ENCODE measurements at places on chromosomes 3 and 15.

DNA sequence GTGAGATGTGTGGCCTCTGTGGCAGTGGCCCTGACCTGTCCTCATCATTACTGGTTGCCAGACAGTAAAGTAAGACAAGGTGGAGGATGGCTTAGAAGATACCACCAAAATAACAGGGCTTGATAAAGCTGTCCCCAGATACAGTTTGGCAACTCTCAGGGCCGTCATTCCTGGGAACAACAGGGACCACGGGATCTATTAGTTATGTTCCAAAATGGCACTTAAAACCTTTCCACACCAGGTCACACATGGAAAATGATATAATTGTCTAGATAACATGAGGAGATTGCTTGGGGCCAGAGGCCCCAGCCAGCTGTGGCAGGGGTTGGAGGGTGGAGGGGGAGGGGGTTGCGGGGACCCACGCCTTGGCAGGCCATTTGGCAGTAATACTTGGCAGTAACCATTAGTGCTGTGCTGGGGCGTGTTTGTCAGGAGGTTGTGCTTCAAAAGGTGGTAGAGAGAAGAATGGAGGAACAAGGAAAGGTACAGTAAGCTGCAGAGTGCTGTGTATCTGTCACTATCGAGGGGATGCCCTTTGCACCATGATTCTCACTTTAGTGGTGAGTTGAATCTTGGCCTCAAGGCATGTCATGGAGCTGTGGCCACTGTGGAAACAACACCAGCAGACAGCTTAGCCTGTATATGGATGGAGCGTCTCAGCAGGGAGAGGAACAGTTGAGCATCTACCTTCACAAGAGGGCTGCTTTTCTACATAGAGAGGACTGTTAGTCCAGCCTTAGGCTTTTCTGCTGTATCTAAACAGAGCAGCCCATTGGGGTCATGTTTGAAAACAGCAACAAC is 14.0 kb downstream of the PLCL2 start:
- DNase-seq = no peak

GRCh38 chr3:64088408-64089205 is 65.3 kb upstream of the PSMD6 start:
- DNase-seq = no peak

- no peak for DNase-seq
These were observed 292.0 kb upstream of the NECTIN3 start for GRCh38 chr3:110779581-110779980.

DNA sequence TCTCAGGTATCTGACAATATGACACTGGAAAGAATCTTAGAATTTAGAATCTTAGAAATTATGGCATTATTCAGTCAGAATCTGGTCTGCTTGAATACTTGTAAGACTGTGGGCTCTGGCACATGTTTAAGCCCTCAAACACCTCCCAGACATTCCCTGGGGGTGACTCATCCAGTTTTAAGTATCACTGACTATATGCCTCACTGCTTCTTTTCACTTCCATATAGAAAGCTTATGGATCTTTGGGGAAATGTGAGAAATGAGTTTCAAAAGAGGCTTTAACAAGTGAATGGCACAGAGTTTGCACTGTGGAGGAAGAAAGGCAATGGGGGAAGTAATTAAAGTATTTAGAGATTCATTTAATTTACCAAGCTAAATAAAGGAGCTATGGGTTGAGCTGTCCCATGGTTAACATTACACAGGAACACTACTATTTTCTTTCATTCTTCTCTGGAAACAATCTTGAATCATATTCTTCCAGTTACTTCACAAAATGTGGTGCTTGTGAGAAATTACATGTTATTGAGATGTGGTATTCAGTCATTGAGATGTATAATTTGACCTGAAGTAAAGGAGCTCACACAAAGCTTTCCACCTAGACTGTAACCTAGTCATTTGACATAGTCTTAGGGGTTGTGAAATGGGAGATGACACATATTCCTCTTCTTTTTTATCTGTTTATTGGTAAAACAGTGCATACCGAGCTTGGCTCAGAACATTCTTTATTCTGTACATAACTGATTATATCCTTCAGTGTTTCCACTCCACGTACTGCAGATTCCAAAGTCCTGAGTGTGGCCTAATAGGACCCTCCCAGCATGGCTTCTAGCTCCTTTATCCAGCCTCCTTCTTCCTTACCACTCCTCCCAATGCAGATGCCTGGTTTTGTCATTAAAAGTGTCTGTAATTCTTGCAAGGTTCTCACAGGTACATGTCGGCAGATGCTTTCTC is 544.6 kb upstream of the NECTIN3 start:
- no peak for DNase-seq

- no peak for DNase-seq
These were observed 75.6 kb downstream of the LINGO1 start for GRCh38 chr15:77557144-77557543.

GRCh38 chr3:173825730-173826129 is 428.2 kb downstream of the NLGN1 start:
- DNase-seq = no peak

- no peak for DNase-seq
These were observed 101.2 kb downstream of the CHST2 start for GRCh38 chr3:143220741-143221140.

GRCh38 chr3:160678292-160678842 is 1.4 kb downstream of the ARL14 start:
- DNase-seq = no peak

GRCh38 chr15:31293655-31294054 is 33.0 kb upstream of the KLF13 start:
- DNase-seq = no peak

DNA sequence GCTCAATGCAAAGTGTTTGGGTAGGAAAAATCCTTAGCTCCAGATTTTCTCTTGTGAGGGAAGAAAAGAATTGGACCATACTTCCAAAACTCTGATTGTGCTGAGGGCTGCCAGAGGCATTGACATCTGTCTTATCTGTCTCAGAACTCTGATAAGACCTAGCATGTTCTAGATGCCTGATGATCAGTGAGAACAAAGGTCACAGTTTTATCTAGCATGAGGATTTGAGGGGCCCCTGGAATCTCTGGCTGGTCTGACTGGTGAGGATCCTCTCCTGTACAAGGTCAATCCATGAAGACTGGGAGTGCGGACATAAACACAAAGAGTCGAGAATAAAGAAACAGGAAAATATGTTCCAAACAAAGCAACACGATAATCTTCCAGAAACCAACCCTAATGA is 40.1 kb downstream of the GPR149 start:
- no peak for DNase-seq

GRCh38 chr15:26098801-26099200 is 235.7 kb upstream of the ATP10A start:
- DNase-seq = no peak

GRCh38 chr3:23913873-23914743 is 2.7 kb downstream of the NKIRAS1 start:
- no peak for DNase-seq

DNA sequence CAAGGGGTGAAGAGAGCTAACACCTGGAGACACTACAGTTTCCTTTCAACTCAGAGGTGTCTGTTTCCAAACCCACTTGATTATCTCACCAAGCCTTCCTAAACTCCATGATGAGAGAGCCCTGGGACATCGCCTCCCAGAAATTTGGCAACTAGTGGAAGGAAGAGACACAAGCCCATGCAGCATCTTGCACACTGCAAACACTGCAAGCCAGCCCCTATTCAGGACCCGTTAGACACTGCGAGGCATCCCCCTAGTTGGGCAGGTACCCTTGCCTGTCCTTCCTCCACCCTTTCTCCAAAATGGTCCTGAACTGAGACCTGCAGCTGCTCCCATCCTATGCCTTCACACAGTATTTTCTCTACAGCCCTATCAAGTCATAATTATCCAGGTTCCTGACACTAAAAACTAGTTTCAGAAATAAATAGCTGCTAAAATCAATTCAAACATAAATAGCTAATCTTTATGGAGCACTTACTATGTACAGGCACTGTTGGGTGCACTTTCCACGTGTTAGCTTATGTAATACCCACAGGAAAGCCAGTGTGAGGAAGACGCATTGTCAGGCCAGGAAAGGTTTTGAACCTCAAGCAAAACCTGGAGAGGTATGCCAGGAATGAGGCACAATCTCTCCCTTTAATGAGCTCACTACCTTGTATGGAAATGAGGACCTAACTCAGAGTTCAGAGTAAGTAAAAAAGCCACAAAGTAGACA is 2.8 kb downstream of the MAGI1 start:
- DNase-seq = no peak

GRCh38 chr3:46825450-46825849 is 37.8 kb downstream of the MYL3 start:
- DNase-seq = no peak

GRCh38 chr3:160129459-160130061 is 95.7 kb upstream of the C3orf80 start:
- DNase-seq = no peak

- DNase-seq = no peak
These were observed 8.2 kb downstream of the KY start for GRCh38 chr3:134642445-134643149.

GRCh38 chr15:36688310-36689011 is 109.0 kb downstream of the CDIN1 start:
- DNase-seq = no peak

GRCh38 chr3:55569033-55569599 is 82.0 kb upstream of the WNT5A start:
- no peak for DNase-seq

GRCh38 chr3:64300790-64301423 is 75.6 kb upstream of the PRICKLE2 start:
- DNase-seq = no peak

GRCh38 chr3:151351219-151351618 is 21.9 kb upstream of the P2RY13 start:
- no peak for DNase-seq

- no peak for DNase-seq
These were observed 16.8 kb downstream of the MBNL1 start for GRCh38 chr3:152285509-152285908.

DNA sequence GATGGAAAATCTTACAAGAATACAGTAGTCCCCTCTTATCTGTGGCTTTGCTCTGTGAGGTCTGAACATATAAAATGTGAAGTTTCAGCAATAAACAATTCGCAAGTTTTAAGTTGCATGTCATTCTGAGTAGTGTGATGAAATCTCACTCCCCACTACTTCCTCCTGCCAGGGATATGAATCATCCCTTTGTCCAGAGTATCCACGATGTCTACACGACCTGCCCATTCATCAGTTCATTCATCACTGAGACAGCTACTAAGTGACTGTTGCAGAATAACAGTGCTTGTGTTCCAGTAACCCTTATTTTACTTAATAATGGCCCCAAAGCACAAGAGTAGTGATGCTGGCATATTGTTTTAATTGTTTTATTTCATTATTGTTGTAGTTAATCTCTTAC is 489.2 kb upstream of the UBE2E2 start:
- no peak for DNase-seq

- DNase-seq = no peak
These were observed 66.4 kb downstream of the ASTE1 start for GRCh38 chr3:130960139-130960795.

- DNase-seq = no peak
These were observed 48.9 kb downstream of the RASGRF1 start for GRCh38 chr15:79041601-79042168.

GRCh38 chr3:43285644-43286043 is 696 bp upstream of the SNRK start:
- DNase-seq = no peak

- no peak for DNase-seq
These were observed 8.3 kb upstream of the CAMP start for GRCh38 chr3:48215019-48215418.

DNA sequence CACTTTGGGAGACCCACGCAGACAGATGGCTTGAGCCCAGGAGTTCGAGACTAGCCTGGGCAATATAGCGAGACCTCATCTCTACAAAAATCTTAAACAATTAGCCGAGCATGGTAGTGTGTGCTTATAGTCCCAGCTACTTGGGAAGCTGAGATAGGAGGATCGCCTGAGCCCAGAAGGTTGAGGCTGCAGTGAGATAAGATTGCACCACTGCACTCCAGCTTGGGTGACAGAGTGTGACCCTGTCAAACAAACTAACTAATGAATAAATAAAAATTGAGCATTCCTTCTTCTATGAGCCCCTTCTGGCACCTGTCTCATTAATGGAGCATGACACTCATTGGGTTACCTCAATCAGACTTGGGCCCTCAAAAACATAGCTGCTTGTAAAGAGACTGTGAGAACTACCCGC is 7.5 kb downstream of the ZDHHC3 start:
- DNase-seq = no peak

GRCh38 chr15:52071570-52071969 is 41.0 kb downstream of the BCL2L10 start:
- DNase-seq = no peak

GRCh38 chr3:62252438-62253157 is 120.8 kb downstream of the FEZF2 start:
- no peak for DNase-seq

GRCh38 chr3:126277629-126278378 is 79.4 kb downstream of the KLF15 start:
- DNase-seq = no peak

- no peak for DNase-seq
These were observed 8.1 kb upstream of the PRR23E start for GRCh38 chr3:127184870-127185216.

GRCh38 chr3:173439004-173439403 is 41.5 kb downstream of the NLGN1 start:
- no peak for DNase-seq

- no peak for DNase-seq
These were observed 610.2 kb upstream of the ROBO2 start for GRCh38 chr3:76429581-76430177.

DNA sequence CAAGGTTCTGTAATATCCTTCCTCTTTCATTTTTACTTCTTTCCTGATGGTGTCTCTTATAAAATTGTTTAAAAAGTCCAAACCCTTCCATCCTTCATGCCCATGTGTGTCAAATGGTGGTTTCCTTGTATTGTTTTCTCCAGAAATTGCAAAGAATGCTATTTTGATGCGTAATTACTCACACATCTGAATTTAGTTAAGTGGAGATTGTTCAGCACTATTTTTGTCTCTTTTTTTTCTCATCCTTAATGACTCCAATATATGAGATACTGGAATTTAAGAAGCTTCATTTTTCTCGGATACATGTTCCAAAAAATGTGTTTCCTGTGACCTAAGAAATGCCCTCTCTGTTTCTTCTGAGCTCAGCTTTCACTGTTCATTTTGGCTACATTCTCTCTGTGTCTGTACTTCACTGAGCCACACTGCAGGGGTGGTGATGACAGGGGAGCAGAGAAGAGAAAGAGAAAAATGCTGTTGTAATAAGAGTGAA is 799.8 kb downstream of the DIPK2A start:
- no peak for DNase-seq

DNA sequence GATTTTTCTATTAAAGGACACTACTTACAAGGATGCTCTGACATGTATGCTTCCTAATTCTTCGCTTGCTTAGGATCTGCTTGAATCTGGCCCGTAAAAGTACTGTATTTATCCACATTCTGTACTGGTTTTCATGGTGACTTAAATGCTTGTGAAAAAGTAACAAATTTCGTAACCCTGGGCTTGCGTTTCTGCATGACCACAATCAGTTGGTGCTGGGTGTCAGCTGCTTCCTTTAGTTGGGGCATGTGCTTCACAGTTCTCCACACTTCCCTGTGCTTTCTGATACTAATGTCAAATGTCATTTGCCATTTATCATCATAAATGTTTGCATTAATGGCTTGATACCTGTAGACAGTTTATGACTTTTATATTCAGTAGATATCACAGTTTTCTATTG is 218.4 kb upstream of the MLF1 start:
- no peak for DNase-seq

- DNase-seq = no peak
These were observed 28.7 kb downstream of the FRMD4B start for GRCh38 chr3:69357196-69357595.

All from omental fat pad (tissue), 4 donors.